ENCODE measurements at places on chromosomes 3 and 15. TPM values are rescaled to one million over a fixed set of nuclear protein-coding genes. Genes with fewer than 3 reads are reported as not detected.

CCRL2 gene
- not detected for polyA plus RNA-seq

GRCh38 chr3:4515916-4516579 is 22.9 kb downstream of the ITPR1 start:
- no peak for DNase-seq

DNA sequence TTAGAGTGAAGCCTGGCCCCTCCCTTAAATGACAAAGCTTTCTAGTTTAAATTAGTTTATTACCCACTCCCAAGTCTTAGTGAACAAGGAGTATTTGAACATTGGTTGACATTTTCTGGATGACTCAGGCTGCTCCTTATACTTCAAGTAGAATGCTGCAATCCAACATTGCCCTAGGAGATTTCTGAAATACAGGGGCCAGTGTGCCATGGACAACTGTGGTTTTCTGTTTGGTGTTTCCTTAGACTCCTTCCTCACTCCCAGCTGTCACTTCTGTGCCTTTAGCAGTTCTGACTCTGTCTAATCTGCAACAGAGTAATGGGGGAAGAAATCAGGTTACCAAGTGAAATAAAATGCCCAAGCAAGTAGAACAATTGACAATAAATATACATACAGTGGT is 116.1 kb upstream of the P2RY1 start:
- peak; percentile 23 for DNase-seq

GRCh38 chr3:194208709-194209108 is 72.8 kb downstream of the HES1 start:
- no peak for DNase-seq

DNA sequence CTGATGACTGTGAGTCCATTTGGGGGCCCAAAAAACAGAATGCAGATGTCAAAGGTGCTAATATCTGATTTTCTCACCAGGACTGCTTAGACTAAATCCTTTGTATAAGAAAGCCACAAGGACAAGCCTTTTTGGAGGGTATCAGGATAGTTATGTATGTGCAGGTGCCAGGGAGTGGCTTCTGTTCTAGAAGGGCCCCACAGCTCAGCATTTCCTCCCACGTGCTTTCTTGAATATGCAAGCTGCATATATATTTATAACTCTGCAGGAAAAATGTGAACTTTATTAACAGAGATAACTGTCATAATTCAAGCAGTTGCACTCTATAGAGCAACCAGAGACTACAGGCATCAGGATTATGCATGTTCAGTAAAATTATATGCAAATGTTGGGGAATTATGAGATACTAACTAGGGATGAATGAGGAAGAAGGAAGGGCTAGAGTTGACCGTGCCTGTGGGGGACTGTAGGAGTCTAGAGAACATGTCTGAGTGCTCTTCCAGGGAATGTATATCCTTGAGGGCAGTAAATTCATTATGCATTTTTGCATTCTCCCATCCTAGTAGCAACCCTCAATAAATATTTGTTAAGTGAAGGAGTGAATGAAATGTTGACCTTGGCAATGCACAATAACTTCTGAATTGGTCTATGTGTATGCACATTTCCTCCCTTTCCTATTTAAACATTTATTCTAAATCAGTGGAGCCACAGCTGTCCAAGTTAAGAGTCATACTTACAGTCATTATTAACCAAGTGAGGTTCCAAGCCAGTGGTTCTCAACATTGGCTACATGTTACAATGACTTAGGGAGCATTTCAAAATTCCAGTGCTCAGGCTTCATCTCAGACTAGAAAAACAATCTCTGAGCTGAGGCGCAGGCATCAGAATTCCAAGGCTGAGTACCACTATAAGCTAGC is 94.8 kb upstream of the ANKRD28 start:
- DNase-seq, result no peak

FBXW12 gene
- polyA plus RNA-seq, result not detected

DNA sequence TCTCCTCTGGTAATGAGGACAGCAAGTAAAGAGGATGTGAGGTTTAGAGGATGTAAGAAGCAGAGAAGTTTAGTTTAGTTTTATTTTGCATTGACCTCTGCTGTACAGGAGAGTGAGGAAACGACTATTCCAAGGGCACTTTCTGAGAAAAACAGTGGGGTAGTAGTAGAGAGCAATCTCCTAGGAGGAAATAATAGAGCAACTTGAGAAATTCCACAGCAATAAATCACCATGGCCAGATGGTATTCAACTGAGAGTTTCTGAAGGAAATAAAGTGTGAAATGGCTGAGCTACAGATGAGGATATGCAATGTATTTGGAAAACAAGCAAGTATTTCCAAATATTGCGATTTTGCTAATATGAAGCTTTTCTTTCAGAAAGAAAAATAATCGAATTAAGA is 118.9 kb downstream of the DPH6 start:
- DNase-seq, result peak; percentile 46

DNA sequence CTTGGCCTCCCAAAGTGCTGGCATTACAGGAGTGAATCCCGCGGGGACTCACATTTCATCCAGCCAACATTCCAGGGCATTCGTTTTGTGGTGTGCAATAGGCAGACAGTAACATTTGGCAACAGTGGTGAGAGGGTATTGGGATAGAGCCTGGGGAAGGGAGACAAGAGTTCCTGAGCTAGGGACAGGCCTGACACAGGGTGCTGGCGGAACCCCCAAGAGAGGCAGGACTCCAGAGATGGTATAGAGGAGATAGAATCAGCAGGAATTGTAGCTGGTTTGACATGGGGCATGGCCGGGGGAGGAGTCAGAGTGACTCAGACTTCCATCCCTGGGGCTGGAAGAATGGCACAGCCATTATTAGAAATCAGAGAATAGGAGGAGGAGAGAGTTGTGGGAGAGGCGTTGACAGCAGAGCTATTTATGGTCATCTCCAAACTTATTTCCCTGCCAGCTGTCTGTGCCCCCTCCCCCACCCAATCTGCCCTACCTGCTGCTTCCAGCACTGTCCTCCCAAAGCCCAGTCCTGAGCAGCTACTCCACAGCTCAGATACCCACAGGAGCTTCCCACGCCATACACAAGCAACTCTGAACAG is 4.4 kb upstream of the IDH2 start:
- peak; percentile 68 for DNase-seq

DNA sequence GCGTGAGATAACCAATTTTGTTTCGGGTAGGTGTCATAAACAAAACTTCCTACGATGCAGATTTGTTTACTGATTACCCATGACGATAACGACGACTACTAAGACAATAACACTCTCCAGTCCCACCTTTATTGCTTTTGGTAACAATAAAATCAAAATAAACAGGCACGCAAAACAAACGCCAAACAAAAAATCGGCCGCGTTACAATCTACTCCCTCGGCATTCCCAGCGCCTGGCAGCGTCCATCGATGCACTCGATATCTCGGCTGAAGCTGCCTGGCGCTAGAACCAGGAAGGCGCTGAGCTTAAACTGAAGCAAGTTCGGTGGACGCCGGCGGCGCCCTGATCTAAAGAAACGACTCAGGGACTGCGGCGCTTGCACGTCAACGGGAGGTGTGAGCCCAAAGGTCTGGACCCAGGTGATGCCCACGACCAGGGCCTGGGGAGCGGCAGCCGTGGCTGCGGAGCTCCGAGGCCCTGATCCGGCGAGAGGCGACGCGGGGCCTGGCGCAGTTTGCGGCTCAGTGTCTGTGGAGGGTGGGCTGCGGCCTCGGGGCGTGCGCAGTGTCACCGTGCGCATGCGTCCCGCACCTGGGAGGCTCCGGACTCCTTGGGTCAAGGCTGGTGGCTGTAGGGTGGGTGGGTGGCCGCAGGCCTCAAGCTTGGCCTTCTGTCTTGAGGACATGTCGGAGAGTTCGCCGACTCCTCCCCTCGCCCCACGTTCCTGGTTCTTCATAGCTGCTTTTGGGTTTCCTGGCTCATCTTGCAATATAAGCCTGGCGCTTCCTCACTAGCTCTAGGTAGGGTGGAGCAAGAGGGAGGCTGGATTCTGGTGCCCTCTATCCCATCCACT is at the start of gene RSRC1:
TSS of gene RSRC1 (plus strand) at position 286 of the 854 bp plus-strand sequence. CDS start 12,016 bp downstream, outside the sequence.
- DNase-seq, result peak; percentile 89

GRCh38 chr15:91632981-91633380 is 220.5 kb upstream of the SLCO3A1 start:
- no peak for DNase-seq

PROK2 gene
- polyA plus RNA-seq, result not detected

DNA sequence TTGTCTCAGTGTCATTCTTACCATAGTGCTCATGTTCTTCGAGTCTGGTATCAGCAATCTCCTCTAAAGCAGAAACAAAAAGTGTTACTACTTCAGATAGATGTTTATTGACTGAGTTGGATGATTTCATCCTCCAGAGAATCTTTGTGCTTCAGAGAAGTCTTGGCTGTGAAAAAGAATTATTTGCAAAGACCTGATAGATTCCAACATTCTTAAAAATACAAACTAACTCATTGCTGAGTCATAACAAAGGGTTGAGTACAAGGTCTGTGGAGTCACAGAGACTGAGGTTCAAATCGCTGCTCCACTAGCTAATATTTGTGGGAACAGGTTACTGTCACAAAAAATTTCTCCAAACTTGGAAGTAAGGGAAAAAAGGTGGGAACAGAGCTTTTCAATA is 9.0 kb upstream of the STRIT1 start:
- no peak for DNase-seq

DNA sequence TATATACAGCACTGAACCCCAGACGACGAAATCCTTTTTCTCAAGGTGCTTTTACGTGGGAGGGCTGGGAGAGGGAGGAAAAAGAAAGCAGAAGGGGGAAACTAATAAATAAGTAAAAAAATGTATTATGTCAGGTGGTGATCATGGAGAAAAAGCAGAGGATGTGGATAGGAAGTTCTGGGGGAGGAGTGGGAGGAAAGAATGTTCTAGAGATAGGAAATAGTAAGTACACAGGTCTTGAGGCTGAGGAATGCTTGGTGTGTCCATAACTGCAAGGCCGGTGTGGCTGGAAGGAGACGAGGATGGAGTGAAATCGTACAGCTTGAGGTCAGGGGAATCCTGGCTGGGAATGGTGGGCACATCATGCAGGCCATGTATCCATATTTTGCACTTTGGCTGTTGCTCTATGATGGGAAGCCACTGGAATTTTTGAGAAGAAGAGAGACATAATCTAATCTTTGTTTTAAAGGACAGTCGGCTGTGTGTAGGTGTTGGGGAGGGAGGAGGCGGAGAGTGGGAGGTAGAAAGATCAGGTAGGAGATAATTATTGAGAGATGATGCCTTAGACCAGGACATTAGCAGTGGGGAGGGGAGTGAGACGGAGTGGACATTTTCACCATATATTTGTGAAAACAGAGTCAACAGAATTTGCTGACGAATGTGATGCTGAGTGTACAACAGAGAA is 1.8 kb upstream of the UBE2E2 start:
- no peak for DNase-seq

RTP3 gene
- not detected for polyA plus RNA-seq

DNA sequence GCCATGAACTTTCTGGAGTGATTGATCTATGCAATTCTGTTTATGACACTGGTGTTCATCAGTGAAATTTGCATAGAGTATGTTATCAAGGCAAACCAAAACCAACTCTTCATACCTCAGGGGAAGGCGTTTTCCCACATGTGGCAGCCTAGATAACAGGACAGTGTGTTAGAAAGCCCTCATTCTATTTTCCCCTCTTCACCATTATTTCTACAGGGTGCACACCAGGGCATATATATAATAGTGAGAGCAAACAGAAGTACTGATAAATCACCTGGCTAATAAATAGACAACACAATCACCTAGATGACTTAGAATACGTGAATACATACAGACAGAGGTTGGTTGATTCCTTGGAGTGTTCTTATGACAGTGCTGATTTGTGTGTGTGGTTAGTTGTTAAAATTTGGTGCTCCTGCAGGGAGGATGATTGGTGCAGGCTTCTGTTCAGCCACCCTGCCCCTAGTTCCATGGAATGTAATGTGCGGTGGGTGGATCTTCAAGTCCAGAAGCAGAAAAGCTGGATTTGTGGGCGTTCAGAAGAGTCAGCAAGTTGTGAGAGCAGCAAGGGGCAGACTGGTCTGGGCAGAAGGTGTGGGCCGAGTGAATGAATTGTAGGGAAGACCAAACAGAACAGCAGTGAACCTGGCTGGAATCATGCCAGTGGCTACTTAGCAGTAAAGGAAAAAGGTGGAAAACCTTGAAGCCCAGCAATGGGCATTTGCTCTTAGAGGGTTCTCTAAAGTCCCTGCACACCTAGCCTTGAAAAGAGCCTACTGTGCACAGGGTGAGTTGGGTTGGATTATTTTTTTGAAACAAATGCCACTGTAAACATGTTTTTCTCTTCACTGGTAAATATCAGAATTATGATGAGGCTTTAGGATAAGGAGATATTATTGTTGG is 11.7 kb upstream of the RARRES1 start:
- DNase-seq, result peak; percentile 22

CA12 gene
- 220 TPM for polyA plus RNA-seq

GRCh38 chr3:9448071-9448470 is 50.7 kb downstream of the SETD5 start:
- no peak for DNase-seq

DNA sequence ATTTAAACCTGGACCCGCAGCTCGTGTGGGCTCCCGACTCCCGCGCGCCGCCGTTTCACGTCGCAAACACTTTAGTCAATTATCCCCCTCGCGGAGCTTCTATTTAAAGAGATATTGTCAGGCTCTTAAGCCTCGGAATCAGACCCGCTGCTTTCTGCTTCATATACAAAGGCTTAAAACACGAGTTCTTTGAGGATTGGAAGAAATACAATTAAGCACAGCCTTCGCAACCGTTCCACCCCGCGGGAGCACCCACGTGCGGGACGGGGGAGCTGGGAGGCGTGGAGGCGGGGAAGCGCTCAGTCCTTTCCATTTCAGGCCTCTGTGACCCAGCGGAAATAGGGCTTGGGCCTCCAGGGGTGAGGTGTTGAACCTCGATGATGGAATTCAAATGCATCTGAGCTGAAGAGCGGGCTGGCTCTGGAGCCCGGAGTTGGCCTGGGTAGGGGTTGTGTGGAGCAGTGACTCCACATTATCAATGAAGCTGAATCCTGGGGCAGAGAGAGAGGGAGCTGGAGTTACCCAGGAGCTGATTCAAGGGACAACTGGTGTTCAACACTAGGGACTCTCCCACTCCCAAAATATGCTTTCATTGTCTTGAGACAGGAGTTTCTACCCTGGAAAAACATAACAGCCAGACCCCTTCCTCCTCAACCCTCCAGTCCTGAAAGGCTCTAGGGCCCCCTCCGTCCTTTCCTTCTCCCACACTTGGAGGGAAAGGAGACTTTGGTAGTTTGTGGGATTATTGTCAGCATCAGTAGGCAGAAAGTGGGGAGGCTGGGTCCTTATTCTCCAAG is 2.4 kb downstream of the ANKRD63 start:
- no peak for DNase-seq
